ENCODE measurements at places on chromosomes 1 and 21.

DNA sequence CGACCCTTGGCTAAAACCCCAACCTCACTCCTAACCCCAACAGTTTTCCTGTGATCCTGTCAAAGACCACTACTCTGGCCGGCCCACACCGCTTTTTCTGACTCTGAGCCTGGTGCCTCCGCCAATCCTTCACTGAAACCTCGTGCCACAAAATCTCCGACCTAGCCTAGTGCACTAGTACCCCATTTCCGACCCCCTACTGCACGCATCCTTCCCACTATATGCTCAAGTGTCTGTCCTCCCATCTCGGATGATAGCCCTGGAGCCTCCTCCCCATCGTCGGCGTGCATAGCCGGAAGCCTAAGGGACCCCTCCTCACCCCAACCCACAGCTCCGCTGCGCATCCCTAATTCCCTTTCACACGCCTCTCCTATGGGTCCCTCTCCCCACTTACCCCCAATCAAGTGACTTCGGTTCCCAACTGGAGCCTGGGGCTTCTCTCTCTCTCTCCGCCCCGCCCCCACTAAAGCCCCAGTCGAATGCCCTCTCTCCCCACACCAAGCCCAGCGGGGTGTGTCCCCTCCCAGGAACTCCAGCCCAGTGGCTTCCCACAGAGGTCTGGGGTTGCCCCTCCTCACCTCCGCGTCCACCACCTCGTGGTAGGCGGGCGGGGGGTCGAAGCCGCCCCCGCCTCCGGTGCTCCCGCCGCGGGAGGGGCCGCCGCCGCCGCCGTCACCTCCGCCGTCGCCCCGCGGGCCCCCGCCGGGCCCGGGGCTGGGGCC, 791 bp downstream of the USP24 start:
- DNase-seq: no peak

DNA sequence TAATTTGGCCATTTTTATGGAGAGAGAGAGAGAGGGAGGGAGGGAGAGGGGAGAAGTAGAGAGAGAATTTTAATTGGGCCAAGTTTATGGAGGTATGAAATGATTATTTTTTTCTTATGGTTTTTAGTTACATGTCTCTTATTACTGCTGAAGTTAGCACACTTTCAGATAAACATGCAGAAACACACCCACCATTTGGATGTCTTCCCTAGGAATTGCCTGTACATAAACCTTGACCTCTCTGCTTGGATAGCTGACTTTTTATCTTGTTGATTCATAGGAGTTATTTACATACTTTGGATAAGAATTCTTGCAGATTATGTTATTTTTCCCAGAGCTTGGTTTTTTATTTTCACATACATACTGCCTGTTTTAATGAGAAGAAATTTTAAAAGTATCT, 310.2 kb upstream of the ADAMTS5 start:
- DNase-seq: no peak

GRCh38 chr1:5830771-5831599, 161.2 kb downstream of the NPHP4 start:
- no peak for DNase-seq

DNA sequence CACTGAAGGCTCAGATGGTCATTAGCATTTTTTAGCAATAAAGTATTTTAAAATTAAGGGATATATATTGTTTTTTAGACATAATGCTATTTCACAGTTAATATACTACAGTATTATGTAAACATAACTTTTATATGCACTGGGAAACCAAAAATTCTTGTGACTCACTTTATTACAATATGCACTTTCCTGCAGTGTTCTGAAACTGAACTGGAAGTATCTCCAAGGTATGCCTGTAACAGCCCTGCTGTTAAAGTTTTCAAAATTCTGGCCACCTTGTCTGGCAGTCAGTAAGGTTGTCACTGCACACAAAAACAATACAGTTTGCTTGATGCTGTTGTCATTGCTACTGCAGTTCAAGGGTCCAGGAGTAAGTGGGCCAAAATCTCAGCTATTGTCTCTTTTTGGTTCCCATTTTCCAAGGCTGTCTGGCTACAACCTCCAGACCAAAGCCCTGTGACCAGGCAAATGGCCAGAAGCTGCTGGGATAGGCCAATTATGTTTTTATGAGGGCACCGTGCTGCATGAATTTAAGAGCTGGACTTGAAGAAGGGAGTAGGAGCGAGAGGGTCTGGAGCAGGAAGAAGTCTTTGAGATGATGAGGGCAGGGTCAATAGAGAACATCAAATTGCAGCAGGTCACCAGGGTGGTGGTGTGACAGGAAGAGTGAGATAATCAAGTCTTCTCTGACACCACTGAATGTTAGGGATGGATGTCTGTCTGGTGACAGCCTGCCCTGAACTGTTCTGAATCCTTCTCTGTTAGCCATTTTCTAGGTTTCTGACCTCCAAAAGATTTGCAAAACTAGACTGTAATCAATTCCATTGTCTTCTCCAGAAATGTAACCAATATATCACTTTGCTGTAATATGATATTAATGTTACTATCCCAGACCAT, 82.3 kb upstream of the CACHD1 start:
- DNase-seq: no peak

DNA sequence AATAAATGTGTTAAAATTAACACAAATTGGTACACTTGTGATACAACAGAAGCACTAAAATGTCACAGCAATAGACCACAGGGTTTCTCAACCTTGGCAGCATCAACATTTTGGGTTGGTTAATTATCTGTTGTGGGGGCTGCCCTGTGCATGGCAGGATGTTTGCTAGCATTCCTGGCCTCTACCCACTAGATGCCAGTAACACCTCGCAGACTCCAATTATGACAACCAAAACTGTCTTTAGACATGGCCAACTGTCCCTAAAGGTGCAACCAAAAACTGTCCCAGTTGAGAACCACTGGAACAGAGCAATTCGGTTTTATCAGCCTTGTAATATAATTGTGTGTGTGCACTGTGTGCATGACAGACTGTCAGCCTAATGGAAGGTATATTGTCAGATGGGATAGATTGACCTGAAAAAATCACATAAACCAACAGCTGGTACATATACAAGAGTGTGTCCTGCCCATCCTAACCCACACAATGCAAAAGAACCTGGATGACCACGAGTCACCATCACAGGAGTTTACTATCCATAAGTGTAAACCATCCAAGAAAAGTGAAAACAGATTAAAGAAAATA, 13.5 kb upstream of the ERG start:
- DNase-seq: peak; percentile 14

GRCh38 chr1:36605942-36606640, 123.4 kb upstream of the CSF3R start:
- DNase-seq: no peak

GRCh38 chr21:42401154-42401553, 2.5 kb upstream of the UBASH3A start:
- no peak for DNase-seq

DNA sequence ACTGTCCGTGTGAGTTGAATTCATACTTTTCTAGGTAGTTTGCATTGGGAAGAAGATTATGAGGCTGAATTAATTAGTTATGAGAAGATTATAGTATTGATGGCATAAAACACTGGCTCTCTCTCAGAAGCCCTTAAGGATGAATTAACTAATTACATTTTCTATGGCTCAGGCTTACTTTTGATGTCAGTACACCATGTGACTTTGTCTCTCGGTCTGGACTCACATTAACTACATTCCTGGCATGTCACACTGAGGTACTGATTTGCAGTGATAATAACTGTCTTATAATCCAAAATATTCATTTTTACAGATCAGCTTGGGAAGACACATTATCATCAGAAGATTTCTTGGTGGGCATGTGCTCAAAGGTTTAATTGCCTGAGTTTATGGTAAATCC, 362.2 kb downstream of the ZP4 start:
- DNase-seq: no peak

DNA sequence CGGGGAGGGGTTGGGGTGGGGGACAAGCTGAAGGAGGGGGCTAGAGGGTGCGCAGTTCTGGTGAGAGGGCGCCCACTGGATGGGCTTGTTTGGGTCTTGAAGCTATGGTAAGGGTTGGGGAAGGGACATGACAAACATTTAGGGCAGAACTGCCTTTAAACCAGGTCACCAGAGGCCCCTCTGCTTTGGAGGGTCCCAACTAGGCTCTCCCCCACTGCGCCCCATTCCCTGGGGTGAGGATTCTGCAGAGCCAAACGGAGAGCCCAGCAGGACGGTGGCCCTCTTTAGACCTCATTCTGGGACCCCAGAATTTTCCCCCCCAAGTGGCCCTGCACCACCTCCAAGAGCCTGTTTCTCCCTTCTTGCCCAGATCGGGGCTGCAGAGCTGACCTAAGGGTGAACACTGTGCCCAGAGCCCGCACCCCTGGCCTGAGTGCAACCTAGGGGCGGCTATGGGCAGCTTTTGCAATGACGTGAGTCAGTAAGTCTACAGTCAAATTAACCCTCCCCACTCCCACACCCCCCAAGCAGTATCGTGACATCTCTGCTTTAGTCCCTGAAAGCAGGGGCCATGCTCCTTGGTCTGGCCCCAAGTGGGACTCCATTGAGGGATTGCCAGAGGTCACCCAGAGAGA, 593.8 kb downstream of the MATN1 start:
- no peak for DNase-seq

DNA sequence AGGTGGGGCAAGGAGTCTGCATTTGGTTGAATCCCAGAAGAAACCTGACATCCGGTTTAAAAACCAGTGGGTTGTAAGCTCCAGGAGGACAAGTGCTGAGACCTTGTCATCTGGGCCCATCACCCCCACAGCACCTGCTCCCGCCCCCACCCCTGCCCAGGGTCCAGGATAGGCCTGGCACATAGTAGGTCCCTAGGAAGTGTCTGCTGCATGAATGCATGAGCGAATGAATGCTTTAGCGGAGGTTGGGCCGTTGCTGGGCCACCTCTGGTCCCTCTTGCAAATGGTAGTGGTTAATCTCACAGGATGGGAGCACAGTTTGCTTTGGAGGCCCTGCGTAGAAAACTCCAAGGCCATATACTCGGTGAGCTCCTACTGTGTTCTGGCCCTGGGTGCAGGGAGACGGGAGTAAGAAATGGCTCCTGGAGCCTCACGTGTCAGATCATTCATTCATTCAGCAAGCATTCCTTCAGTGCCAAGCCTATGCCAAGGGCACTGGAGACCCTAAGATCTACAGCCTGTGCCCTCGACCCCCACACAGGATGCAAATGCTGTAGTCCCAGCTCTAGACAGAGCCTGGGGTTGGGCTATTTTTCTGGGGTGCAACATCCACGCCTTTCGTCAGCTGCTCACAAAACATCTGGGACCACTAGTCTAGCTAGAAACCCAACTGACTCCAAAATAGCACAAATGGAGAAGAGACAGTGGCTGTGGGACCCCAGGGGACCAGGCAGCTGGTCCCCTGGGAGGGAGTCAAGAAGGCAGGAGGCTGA, 28.9 kb downstream of the EPHA2 start:
- no peak for DNase-seq

DNA sequence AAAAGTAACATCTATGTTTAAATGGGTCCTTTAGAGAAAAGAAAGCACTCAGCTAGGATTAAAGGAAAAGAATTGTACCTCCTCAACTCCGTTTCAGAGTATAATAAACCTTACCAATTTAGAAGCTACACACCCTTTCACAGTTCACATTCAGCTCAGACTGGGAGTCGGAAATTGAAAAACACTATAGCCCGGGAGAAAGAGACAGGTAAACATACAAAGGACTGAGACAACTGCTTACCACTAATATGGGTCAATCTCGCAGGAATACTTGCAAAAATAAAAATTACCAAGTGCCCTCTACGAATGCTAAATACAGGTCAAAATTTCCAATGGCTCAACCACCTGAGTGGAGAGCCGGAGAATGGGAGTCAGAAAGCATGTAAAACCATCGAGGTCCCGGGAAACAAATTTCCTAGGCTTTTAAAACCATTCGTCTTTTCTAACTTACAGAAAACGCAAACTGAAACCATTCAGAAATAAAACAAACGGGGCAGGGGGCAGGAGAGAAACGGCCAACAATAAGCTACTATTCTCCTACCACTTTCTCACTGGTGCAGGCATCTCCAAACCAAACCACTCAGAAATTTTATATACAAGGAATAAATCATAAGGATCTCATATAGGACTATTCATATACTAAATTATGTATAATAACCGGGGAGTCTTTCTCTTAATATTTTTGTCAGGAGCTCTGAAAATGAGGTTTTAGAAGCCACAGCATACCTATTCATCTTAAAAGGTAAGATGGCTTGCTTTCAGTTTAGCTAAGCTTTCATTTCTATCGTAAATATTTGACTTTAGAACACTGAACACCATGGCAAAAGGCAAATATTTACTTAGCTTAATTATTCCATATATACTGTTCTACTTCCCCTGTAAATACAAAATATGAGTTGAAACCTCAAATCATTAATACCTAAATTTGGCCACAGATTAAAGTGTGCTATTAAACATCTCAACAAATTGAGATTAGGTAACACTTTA, 136.5 kb downstream of the RERE start:
- DNase-seq: no peak

GRCh38 chr1:38814444-38814983, 45.1 kb downstream of the RRAGC start:
- DNase-seq: no peak

DNA sequence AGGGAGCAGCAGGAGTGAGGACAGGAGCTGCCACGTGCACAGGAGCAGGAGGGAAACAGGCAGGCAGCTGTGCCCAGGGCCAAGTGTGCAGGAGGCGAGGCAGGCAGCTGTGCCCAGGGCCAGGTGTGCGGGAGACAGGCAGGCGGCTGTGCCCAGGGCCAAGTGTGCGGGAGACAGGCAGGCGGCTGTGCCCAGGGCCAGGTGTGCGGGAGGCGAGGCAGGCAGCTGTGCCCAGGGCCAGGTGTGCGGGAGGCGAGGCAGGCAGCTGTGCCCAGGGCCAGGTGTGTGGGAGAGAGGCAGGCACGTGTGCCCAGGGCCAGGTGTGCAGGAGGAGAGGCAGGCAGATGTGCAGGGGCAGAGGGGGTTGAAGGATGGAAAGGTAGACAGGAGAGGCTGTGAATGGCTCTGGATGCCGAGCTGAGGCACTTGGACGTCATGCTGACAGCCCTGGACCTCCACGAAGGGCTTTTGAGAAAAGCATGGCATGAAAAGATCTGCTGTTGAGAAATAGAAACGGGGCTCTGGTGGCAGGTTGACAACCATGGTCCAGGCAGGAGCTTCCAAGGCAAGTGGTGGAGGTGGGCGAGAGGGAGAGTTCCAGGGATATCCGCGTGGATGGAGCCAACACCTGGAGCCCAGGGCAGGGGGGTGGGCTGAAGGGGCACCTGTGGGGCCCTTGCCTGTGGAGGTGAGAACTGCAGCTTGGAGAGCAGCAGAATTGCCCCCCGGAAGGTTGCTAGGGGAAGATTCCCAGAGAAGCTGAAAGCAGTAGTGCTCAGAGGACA, 19.1 kb upstream of the NPHP4 start:
- no peak for DNase-seq

GRCh38 chr1:24109686-24110475, 2.1 kb downstream of the MYOM3 start:
- DNase-seq: no peak

GRCh38 chr1:48563021-48563420, 91.0 kb upstream of the SPATA6 start:
- DNase-seq: no peak

GRCh38 chr1:17232759-17233661, 15.9 kb upstream of the PADI3 start:
- DNase-seq: no peak

DNA sequence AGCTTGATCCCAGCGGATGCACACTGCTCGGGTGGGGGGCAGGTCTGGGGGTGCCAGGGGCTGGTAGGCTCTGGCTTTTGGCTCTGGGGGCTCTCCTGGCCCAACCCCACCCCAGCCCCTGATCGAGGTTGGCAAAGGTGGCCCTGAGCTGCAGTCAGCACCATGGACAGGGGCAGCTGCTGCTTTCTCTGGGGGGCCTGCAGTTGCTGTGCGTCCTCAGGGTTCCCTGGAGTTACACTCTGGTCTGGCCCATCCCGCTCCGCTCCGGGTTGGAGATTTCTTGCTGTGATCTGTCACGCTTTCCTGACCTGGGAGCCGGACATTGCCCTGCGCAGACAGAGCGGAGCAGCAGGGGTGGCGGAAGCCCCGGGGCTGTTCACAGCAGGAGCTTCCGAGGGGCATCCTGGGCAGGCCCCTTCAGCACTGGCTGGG, 8.0 kb upstream of the PLCH2 start:
- DNase-seq: no peak

Measured in MV-4-11 (cell line).